SIG-M5 (cell line): ENCODE measurements at places on chromosomes 13 and 19.

GRCh38 chr13:40368127-40368891, 298.1 kb downstream of the FOXO1 start:
- DNase-seq, result no peak

GRCh38 chr13:65932587-65933239, 1297.4 kb downstream of the PCDH9 start:
- DNase-seq, result no peak

- no peak for DNase-seq
Measured at GRCh38 chr19:14059652-14060155, 2.2 kb downstream of the PALM3 start.

DNA sequence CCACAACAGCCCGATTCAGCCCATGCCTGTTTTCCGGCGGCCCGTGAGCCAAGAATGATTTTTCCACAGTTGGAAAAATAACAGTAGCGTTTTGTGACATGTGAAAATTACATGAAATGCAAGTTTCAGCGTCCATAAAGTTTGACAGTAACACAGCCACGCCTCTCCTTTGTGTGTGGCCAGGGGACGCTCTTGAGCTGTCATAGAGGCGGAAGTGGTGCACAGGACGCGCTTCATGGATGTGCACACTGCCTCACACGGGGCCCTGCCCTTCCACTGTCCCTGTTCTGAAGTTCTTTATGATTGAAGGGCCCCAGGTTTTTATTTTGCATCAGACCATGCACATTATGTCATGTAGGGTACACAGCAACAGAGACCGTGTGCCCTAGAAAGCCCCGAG, 12.4 kb upstream of the ELAVL1 start:
- no peak for DNase-seq

DNA sequence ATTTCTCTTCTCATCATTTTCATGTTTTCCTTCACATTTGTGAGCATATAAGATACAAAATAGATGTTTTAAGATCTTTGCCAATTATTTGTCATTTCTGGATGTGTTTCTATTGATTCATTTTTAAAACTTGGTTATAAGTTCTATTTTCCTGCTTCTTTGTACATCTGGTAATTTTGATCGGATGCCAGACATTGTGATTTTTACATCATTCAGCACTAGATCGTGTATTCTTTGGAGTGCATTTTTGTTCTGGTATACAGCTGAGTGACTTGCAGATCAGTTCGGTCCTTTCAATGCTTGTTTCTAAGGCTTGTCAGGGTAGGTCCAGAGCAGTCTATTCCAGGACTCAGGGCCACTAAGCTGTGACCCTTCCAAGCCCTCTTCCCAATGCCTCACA, 198.2 kb downstream of the KLF12 start:
- DNase-seq, result no peak

DNA sequence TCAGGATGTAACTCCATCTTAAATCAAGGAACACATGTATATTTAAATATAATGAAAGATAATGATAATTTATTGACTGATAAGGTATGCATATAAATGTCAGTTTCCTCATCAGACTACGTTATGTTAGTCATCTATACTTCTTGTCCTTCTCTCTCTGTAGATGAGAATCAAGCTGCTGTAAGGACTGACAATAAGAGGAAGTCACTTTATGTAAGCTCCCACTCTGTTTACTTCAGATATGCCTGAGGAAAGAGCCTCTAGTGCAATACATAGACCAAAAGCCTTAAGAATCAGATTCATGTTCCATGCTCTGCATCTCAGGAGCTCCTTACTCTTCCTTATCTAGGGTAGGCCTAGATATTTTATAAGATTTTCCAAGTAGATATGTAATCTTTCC, 9.6 kb upstream of the SLITRK6 start:
- DNase-seq, result no peak

DNA sequence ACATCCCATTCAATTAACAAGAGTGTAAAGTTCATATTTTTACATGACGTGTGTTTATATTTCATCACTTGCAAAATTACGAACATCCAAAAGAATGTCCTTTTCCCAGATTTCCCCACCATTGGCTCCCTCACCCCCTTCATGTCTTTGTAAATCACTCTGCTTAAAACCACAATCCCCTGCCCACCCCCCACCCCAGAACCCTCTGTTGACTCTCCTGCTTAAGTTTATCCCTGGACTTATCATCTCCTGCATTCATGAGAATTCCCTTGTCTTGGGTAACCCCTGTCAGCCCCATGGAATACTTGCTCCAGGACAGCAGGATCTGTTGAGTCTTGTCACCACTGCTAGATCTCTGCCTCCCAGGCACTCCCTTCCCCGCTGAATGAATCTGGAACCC, 109.9 kb downstream of the COL4A1 start:
- DNase-seq, result no peak

DNA sequence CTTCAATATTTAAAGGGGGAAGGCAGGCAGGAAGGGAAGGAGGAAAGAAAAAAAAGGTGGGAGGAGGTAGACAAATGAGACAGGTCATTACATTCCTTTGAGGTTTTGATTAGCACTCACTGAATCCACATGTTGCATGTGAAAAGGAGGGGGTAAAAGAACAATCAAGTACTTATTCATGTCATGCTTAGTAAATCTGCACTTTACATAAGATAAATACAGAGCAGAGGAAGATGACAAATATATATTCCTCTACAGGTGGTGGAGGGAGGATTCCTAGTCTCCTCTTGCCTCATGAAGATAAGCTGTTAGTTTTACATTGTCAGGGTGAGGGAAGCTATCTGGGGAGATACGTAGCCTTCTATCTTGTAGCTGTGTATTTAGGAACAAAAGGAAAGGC, 1645.4 kb upstream of the SPRY2 start:
- no peak for DNase-seq

DNA sequence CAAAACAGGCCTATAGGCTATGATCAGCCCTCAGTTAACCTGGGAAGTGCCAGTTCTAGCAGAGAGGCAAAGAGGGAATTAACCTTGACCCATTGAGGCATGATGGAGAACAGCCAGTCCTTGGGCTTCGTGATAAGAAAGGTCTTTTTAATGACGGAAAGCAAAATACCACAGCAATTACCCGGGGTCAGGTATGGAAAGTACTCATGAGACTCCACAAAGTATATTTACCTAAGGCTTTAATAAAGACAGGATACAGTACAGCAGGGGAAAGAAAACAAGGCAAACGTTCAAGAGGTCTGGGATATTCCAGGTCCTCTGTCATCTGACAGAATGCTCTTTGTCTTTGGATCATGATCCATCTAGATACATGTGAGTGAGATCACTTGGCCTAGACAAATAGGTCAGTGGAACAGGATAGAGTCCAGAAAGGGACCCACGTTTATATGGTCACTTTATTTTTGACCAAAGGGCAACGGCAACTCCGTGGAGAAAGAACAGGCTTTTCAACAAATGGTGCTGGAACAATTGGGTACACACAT, 52.2 kb downstream of the WDFY2 start:
- DNase-seq, result no peak

DNA sequence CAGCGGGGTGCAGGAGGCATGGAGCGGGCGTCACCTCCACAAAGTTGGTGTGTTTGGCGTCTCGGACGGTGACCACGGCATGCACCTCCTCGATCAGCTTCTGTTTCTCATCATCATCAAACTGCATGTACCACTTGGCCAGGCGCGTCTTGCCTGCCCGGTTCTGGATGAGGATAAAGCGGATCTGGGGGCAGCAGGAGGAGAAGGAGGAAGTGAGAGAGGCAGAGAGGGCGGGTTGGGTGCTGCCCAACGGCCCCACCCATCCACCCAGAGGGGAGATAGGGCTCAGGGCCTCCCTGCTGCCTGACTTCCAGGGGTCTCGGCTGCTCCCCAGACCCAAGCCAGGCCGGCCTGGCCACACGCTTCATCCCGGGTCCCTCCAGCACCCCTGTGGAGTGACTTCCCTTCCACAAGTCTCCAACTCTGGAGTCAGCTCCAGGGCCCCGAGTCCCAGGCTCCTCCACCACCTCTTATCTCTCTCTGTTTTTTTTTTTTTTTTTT, 4.6 kb downstream of the AP2S1 start:
- no peak for DNase-seq

GRCh38 chr13:98493042-98493712, 83.7 kb downstream of the STK24 start:
- no peak for DNase-seq

- no peak for DNase-seq
Measured at GRCh38 chr13:75307370-75307949, 174.5 kb downstream of the TBC1D4 start.

DNA sequence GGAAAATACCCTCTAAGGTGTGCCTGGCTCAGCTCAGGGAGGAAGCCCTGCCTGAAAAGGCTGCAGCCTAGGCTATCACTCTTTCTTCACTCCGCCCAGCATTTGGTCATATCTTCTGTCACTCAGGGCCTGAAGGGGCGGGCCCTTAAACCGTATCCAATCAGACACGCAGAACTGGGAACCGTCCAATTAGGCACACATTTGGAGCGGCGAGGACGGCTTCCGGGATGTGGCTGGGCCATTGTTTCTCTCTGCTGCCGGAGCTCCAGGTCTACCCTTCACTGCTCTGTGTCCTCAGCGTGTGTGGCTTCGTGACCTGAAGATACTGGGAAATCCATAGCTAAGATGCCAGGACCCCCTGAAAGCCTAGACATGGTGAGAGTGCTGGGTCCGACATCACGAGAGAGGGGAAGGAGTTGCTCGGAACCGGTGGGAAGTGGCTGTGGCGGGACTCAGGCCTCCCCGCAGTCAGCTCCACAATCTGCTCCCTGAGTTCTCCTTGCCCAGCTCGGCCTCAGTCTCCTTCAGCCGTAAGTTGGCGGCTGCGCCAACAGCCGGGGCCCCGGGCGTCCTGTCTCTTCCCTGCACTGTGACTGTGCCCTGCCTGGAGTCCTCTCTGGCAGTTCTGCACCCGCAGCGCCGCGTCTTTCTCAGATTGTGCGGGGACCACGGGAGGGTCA, at the start of gene ZNF493:
Gene ZNF493, plus strand, starts transcription at position 241 of the 680 bp plus-strand sequence. Its CDS starts 105 bp downstream, at position 346.
- DNase-seq, result no peak

DNA sequence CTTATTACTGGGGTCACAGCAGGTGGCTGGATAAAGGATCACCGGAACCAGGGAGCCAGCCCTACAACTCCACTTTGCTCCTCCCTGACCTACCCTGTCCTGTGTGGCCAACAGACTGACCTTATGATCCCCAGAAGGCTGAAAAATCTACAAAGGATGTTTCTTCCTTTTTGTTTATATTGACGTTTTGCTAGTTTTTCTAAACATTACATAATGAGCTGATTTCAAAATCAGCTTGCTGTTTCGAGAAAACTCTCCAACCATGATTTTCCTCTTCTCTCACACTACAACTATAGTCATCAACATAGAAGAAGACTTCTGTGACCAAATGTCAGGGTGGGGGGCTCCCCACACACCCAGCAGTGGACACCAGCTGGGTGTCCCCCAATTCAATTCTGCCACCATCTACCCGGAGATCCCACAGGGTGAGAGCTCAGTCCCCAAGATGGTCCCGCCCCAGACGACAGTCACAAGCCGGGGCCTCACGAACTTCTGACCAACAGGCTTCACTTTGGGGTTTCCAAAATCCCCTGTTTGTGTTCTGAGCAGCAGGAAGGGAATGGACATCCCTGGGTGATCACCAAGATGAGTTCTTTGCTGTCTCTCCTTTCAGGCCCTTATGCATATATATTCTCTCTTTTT, 35.0 kb downstream of the ZNF536 start:
- DNase-seq, result no peak

DNA sequence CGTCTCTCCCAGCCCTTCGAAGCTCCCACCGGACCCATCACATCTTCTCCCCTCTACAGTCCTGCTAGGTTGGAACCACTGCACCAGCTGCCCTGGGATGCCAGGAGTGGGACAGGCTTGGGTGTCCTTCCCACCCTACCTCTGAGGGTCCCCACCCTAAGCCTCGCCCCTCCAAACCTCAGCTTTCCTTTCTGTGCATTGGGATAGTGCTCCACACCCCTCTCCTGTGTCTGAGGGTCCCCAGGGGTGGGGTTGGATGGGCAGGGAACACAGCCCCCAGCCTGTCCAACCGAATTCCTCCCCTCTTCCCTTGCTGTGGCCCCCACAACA, 1.9 kb upstream of the BCL3 start:
- DNase-seq, result no peak

DNA sequence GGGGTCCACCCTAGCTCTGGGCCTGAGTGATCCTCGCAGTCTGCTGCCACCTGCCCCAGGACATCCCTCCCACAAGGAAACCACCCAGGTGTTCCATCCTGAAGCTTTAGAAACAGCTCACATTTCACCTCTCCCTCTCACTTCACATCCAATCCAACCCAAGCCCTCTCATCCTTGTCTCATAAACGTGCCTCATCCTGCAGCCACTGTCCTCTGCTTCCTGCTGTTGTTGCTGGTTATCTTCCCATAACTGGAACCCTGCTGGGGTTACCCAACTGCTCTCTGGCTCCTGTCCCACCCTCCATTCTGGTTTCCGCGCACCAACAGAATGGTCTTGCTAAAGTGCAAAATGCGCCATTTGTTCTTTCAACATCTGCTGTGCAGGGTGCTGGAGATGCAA, 59.7 kb upstream of the MTIF3 start:
- DNase-seq, result no peak

- no peak for DNase-seq
Measured at GRCh38 chr19:18672044-18672451, 11.4 kb upstream of the CRTC1 start.

- DNase-seq, result no peak
Measured at GRCh38 chr13:93547886-93548285, 321.3 kb downstream of the GPC6 start.

DNA sequence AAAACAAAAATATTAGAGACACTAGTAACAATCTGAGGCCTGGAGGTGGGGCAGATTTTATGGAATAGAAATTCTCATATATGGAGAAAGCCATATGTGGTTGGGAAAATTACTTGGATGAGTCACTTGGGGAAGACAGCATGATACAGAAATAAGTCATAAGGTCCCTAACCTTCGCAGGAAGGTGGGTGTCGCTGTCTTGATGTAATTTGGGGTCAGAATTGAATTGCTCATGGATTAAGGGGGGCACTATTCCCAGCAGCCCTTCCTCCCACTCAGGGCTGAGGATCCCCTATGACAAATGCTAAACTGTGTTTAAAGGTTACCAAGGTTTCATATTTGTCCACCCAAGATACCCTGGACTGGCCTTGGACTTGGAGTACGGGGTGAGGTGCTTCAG, 5.0 kb downstream of the RDH8 start:
- no peak for DNase-seq

DNA sequence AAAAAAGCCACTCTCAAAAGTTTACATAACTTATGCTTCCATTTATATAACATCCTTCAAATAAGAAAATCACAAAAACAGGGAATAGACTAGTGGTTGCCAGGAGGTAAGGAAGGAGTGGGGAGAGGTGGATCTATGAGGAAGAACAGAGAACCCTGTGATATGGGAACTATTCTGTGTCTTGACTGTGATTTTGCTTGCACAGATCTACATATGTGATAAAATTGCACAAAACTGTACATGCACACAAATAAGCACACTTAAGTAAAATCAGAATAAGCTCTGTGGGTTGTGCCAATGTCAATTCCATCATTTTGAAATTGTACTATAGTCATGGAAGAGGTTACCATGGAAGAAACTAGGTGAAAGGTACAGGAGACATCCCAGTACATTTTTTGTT, 121.6 kb upstream of the SGCG start:
- no peak for DNase-seq

- no peak for DNase-seq
Measured at GRCh38 chr13:98157188-98157587, 14.3 kb downstream of the FARP1 start.

- no peak for DNase-seq
Measured at GRCh38 chr13:21121616-21122015, 54.7 kb downstream of the SKA3 start.

- DNase-seq, result no peak
Measured at GRCh38 chr13:24491845-24492244, 20.7 kb downstream of the PARP4 start.

- DNase-seq, result peak; percentile 82
Measured at GRCh38 chr19:40603389-40604170, 2.4 kb downstream of the LTBP4 start.

GRCh38 chr13:42970824-42971690, 21.0 kb downstream of the EPSTI1 start:
- DNase-seq, result no peak
